Activated T-cell treated with anti-CD3 and anti-CD28 coated beads for 48 hours (primary cell): ENCODE measurements at places on chromosomes 13 and 19.

- no peak for DNase-seq
Observed at GRCh38 chr19:17357724-17358123, 19.4 kb downstream of the PLVAP start.

GRCh38 chr19:27889156-27889555 lies 1323.8 kb downstream of the UQCRFS1 start:
- DNase-seq = no peak

DNA sequence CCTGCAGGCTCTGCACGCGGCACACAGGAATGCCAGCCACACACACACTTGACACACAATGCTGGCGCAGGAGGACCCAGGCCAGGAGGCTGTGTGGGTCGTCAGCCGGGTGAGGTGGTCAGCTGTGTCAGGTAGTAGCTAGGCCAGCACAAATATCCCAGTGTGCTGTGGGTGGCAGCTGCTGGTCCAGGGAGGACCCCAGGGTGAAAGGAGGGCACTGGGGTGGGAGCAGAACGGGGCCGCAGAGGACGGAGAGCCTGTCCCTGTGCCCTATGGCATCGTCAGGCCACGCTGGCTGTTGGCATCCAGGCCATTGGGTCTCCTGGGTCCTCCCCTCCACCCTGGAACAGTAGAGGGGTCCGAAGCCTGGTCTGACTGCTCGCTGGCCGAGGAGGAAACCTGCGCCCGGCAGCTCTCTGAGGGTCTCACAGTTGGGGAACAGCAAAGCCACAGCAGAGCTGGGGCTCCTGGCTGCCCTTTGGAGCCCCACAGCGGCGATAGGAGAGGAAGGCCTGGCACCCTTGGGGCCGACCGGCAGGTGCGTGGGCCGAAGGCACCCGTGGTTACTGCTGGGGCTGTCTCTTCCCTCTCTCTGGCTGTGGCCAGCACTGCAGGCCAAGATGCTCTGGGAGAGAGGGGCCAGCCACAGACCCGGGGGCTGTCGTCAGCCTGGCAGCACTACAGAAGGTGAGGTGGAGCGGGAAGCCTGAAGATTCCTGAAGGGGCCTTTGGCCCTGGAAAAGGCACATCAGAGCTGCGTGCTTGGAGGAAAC lies 27.3 kb downstream of the C13orf46 start:
- no peak for DNase-seq

DNA sequence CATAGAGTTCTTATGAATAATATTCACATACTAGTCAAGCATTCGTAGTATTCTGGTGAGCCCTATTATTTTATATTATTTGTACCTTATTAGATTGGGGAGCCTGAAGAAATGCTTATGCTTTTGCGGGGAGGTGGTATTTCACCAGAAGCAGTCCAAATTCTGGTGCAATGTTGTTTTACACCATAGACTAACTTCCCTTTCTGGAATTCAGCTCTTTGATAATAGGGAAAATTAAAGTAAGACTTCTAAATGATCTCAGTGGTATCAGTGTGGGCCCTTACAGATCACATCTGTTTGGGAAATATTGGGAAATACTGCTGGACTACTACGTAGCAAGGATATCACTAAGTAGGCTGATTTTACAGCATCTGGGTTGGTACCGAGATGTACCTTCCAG lies 34.2 kb downstream of the KCTD12 start:
- DNase-seq = no peak

- DNase-seq = no peak
Observed at GRCh38 chr19:13255041-13255718, 105.0 kb downstream of the IER2 start.

DNA sequence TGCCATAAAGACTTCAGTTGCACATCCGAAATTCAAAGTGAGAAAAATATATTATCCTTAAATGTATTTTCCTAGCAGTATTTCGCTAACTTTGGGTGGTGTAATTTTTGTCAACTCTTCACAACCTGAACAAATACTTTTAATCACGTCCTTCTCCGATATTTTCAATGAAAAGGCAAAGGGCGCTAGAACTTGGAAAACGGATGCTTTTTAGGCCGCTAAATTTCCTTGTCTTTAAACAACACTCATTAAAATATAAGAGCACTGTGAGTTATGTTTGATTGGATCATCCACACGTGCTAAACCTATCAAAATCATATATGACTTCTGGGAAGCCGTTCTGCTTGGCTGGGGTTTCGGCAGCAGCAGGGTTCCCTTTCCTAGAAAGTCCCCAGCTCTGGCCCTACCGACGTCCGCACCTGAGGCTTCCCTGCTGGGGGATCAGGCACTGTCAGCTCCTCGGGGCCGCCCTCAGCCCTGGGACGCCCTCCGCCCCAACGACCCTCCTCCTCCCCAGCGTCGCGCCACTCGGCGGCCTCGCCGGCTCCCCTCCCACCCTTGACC lies 462 bp upstream of the MPHOSPH8 start:
- DNase-seq = no peak

- DNase-seq = no peak
Observed at GRCh38 chr13:34254366-34254765, 436.4 kb downstream of the RFC3 start.

GRCh38 chr19:58429745-58430144 lies 10.2 kb downstream of the ZNF132 start:
- no peak for DNase-seq
